ENCODE measurements at places on chromosomes 4 and X.

DNA sequence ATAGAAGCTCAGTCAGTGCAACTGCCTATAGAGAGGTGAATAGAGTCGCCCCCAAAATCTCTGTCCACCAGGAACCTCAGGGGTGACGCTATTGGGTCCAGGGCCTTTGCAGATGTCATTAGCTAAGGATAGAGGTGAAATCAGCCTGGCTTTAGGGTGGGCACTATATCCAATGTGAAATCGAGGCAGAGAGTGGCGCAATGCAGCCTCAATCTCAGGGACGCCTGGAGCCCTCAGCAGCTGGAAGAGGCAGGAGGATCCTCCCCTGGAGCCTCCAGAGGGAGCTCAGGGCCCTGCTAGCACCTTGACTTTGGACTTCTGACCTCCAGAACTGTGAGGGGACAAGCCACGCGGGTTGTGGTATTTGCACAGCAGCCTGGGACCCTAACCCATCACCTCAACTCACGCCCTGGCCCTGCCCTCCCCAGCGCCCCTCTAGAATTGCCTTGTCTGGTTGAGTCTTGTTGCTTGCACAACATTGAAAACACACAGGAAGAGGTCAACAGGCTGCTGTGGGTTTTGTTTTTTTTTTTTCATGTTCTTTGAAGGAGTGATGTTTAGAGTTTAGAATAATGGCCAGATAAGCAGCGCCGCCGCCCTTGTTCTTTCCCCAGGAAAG lies 89.4 kb upstream of the PSAPL1 start:
- DNase-seq: no peak

DNA sequence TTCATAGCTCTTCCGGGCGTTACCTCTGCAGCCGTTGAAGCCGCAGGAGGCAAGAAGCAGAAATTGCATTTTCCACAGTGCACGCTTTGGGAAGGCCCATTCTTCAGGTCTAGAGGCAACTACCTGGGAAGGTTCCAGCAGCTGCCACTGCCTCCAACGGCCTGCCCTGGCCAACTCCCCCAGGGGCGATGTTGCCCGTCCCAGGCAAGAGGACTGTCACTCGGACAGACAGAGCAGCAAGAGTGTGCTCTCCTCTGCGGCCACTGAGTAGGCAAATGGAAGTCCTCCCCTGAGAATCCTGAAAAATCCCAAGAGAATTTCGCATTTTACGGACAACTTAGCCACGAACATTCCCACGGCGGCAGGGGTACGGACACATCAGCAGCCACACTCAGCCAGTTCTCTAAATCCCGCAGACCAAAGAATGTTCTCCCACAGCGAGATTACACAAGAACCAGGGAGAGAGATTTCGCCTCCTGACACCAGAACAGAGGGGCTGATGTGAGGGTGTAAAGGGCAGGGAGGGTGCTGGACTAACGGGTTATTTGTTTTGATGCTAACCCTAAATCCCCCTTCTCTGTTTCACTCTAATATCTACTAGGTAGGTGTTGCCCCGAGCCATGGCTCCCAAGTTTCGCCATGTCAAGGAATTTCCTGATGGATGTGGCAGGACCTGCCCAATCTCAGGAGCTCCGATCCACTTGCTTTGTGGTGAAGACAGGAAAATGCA lies 63.8 kb downstream of the SEPSECS start:
- DNase-seq: no peak

GRCh38 chr4:176789955-176790354 lies 2.8 kb downstream of the VEGFC start:
- peak; percentile 31 for DNase-seq

GRCh38 chr4:122728856-122729255 lies 3.6 kb upstream of the BBS12 start:
- DNase-seq: no peak

DNA sequence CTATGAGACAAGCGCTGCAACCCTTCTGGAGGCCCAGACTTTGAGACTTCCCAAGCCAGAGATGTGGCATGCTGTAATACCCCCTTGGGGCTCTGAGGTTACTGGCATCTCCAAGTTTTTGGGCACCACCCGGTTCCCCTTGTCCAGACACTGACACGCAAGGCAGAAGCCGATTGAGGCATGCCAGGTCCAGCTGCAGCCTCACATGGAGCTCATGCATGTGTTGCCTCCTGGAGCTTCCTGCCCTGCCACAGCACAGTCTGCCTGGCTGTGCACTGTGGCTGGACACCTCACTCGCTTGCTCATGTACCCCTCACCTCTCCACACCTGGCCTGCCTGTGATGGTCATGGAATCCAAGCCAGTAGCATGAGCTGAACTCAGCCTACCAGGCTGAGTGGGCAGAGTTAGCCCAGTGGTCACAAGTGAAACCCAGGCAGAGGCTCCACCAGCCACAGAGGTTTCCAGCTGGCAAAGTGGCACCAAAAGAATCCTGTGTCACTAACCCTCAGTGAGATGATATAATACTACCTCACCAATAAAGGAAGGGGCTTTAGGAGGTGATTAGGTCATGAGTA lies 789.2 kb upstream of the INTU start:
- no peak for DNase-seq

DNA sequence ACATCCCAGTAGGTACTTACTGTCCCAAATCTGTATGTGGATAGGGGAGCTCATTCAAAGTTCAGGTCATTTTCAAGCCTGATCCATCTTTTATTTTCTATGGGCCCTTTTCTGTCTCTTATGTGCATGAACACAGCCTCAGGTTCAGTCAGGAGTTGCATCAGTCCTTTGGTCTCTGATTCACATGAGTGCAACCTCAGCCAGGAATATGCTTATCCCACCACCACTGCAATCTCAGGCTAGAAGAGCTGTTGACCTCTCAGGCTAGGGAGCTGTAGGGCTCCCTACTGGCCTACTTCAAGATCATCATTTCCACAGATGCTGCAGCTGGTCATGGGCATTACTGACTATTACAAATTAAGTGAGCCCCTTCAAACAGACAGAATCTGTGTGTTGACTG lies 27.2 kb downstream of the AASDH start:
- DNase-seq: no peak

GRCh38 chrX:41198410-41198809 lies 113.2 kb downstream of the USP9X start:
- no peak for DNase-seq

DNA sequence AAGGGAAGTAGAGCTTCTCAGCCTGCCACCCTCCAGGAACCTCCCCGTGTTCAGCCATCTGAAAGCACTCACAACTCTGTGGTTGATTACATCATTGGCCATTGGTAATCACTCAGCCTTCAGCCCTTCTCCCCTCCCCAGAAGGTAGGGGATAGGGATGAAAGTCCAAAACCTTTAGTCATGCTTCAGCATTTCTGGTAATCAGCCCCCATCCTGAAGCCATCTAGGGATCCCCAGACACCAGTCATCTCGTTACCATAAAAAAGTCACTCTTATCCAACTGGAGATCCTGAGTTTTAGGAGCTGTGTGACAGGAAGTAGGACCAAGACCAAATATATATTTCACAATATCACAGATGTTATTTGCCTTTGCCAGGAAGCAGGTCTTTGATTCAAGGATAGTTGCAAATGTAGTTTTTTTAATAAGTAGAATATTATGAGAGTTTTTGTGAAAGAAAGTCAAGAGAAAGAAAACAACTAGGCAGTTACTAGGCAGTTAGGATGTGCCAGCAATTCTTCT lies 364.6 kb upstream of the NOCT start:
- DNase-seq: no peak

- no peak for DNase-seq
Observed at GRCh38 chr4:154450966-154451365, 40.6 kb downstream of the DCHS2 start.

DNA sequence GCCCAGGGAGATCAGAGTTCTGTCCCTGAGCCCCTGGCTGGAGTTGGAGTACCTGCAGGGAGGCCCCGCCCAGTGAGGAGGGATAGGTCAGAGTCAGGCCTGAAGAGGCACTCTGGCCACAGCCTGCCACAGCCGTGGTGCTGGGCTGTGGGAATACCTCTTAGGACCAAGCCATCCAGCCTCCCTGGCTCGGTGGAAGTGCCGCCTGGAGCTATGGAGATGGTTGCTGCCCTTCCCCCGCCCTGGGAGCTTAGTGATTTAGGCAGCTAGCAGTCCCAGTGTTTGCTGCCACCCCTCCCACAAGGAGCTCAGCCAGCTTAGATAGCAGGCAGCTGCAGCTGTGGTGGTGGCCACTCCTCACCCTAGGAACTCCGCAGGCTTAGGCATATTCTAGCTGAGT lies 446.3 kb upstream of the GNPDA2 start:
- DNase-seq: no peak

- peak; percentile 45 for DNase-seq
Observed at GRCh38 chrX:78024349-78025059, 55.1 kb upstream of the PGAM4 start.

DNA sequence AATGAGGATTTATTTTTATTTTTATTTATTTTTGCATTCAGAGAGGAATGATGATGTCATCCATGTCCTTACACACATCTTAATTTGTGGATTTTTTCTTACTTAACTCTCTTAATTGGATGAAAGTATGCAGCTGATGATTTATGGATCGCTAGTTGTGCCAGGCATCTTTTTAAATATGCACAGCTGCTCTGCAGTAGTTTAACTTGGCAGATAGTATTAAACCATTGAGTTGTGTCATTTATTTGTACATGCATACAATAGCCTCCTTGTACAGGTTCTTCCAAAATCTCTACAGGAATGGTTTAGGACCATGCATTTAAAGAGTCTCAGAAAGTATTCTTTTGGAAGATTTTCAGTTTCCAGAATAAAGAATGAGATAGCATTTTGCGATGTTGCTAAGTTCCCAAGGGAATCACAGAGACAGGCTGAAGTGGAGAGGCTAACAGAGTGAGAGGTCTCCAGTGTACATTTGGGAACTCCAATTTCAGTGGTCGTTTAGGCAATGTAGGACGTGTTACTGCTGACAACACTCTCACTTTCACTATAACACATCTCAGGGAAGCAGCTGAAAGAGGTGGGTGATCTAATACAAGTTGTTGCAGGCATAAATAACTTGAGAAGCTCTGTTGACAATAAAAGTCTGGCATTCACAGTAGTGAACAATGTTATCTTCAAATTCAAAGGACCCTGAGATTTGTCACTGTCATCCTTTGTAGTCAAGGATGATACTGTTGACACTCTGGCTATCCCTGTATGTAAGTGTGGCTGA lies 49.9 kb upstream of the SCRG1 start:
- DNase-seq: no peak

DNA sequence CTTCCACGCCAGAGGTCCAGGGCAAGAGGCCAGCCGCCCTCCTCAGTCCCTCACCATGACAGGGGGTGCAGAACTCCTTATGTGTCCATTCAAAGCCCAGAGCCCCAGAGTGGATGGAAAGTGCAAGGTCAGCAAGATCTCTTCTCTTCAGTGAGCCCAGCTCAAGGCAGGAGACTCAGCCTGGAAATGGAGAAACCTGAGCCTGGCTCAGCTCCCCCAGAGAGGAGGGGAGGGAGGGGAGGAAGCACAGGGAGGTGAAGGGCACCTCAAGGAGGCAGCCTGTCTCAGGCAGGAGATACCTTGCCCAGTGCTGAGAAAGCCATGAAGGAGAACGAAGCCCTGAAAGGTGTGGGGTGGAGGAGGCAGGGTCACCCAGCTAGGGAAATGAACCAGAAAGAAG lies 121.8 kb upstream of the PJA1 start:
- no peak for DNase-seq

DNA sequence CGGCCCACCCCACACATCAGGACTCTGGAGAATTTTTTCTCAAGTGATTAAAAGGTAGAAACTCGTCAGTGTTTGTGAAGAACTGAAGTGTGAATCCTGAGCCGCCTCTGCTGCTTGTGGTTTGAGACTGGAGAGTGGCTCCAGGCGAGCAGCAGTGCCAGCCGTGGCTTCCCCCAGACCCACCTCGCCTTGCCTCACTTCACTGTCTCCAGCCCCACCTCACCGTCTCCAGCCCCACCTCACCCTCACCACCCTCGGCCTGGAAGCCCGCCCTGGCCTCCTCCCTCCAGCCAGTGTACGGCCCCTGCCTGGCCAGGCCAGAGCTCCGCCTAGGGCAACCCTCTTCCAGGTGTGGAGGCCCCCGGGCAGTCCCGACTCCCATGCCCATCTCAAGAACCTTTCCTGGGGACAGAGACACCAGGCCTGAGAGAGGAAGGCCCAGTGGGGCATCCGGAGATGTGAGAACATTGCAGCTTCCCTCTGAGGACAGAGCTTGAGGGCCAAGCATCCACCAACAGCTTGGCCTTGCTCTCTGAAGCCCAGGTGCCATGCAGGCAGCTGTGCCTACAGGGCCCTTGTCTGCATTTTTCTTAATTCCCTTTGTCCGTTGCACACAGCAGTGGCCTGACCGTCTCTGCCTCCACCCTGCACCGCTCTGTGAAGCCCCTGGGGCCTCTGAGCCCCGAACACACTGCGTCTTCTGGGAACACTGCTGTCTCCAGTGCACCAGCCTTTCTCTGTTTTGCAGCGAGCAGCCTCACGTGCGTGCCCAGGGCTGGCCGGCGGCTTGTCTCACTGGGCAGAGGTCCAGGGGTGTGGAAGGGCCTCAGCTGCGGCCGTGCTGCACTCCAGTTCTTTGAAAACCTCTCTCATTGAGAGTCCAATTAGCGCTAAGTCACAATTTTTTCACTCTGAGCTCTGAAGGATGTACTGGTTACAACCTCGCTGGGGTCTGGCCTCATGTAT lies 13.8 kb downstream of the SH3BP2 start:
- DNase-seq: no peak

DNA sequence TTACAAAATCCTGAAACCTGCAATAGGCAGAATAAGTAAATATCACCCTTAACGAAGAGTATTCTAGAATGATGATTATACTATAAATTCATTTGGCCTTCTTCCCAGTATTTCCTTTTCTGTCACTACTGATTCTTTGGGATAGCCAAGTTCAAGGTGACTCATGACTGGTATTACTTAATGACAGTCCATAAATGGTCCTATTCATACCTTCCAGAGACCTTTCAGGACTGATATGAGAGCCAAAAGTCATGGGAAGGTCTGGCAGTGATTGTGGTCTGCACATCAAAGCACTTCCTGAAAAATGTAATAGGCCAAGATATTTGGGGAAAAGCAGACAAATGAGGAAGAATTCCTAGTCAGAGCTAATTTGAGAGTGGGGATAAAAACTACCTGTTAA lies 239.6 kb upstream of the FAM47A start:
- DNase-seq: no peak

- no peak for DNase-seq
Observed at GRCh38 chrX:7389576-7389975, 241.6 kb upstream of the PUDP start.

DNA sequence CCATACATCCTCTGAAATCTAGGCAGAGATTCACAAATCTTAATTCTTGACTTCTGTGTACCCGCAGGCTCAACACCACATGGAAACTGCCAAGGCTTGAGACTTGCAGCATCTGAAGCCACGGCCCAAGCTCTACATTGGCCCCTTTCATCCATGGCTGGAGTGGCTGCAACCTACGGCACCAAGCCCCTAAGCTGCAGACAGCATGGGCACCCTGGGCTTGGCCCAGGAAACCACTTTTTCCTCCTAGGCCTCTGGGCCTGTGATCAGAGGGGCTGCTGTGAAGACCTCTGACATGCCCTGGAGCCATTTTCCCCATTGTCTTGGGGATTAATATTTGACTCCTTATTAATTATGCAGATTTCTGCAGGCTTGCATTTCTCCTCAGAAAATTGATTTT lies 457.9 kb downstream of the GRIA2 start:
- no peak for DNase-seq

- DNase-seq: no peak
Observed at GRCh38 chrX:17414839-17415238, 39.8 kb downstream of the NHS start.

GRCh38 chr4:139913995-139914598 lies 239.9 kb downstream of the MAML3 start:
- DNase-seq: no peak

- no peak for DNase-seq
Observed at GRCh38 chrX:103789004-103789403, 12.4 kb downstream of the PLP1 start.

- no peak for DNase-seq
Observed at GRCh38 chr4:48558819-48559218, 68.8 kb downstream of the ZAR1 start.

- DNase-seq: no peak
Observed at GRCh38 chr4:101037938-101038413, 309.4 kb downstream of the PPP3CA start.

Data from HepG2 (cell line).